ENCODE measurements at places on chromosomes 5 and 9.

DNA sequence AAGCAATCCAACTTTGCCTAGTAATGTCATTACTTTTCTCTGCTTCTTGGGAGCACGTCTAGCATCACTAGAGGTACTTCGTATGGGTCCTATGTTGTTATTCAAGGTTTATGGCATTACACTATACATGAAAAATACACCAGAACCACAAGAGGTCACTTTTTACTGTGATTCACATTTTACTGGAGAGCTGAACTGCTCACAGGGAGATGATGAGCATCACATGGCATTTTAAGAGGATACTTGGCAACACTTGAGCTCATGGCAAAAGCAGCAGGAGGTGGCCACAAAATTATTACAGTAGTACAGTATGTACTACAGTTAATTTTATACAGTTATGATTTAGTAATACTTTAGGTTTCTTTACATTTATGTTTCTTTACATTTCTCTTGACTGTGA, 223.4 kb downstream of the PARP8 start:
- H3K4me1 ChIP-seq: no peaks in the 10 kb centered on the region
- no peak for DNase-seq
- no peaks in the 10 kb centered on the region for H3K27me3 ChIP-seq
- no peak overlapping the region for H3K27ac ChIP-seq

DNA sequence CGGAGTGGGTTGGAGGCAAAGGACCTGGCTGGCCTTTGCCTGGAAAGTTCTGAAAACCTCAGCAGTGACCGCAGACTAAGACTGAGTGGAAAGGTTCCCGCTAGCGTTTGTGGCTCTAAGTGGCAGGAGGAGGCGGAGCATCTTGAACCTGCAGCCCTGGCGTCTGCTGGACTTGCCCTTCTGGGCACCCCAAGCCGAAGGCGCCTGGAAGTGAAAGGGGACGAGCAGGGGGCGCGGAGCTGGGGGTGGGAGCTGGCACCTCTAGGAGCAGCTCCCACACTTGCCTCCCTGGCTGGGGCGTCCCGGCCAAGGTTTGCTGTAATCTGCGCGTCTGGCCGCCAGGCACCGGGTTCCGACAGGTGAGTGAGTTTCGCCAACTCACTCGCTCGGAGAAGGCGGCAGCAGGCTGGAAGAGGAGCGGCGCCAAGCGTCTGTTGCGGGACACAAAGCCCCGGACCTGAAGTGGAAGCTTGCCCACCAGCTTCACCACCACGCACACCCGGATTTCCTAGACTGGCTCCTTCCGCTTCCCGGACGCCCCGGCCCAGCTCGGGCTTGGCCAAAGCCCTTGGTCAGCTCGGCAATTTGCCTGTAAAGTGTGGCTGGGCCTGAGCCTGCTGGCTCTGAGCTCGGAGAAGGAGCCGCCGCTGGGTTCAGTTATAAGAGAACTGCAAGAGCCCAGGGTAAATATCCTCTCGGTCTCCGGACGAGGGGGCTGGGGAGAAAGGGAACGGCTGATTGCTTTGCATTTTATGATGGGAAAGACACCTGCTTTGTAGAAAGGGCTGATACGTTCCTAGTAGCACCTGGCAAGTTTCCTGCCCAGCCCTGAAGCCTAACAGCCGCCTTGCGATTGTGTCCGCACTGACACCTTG, at the start of gene GNA14:
TSS of gene GNA14 (minus strand) at position 89 of the 875 bp plus-strand sequence. CDS start 529 bp downstream, outside the sequence.
- H3K36me3 ChIP-seq: no peaks in the 10 kb centered on the region
- no peaks in the 10 kb centered on the region for H3K4me1 ChIP-seq
- H3K4me3 ChIP-seq: peak within 1 kb of the TSS; percentile 4
- peak; percentile 74 for DNase-seq
- H3K27me3 ChIP-seq: no peaks in the 10 kb centered on the region

DNA sequence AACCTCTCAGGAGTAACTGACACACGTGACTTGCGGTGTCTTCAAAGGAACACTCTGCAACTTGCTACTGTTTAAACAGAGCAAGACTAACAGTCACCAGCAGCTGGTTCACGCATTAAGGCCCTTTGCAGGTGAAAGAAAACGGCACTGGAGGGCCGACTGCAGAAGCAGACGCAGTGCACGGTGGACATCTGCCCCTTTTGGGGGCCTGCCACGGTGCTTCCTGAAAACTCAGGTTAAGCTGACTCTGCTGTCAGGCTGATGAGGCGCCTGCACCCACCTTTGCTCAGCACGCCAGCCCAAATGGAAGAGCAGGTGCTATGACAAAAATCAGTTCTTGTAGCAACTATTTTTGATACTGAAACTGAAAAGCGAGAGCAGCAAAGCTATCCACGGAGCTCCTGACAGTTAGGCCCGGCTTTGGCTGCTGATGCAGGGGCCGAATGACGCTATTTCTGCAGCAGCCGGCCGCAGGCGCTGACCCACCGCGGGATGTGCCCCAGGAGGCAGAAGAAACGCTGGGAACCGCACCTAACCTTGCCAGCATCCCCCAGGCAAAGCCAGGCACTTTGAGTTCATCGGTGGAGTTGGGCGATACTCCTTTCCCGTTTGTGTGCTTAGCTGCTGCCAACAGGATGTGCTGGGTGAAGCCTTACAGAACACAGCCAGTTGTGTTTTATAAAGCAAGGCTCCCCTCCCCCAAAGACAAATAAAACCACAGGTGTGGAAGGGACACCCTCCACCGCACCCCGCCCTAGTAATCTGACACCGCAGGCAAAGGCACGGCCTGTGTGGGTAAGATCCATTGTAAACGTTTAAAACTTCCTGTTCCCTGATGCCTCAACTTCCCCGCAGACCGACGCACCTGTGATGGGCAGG, 21.1 kb upstream of the TERT start:
- H3K4me3 ChIP-seq: no peak overlapping the region
- peak; percentile 74 for DNase-seq
- H3K4me1 ChIP-seq: no peaks in the 10 kb centered on the region

DNA sequence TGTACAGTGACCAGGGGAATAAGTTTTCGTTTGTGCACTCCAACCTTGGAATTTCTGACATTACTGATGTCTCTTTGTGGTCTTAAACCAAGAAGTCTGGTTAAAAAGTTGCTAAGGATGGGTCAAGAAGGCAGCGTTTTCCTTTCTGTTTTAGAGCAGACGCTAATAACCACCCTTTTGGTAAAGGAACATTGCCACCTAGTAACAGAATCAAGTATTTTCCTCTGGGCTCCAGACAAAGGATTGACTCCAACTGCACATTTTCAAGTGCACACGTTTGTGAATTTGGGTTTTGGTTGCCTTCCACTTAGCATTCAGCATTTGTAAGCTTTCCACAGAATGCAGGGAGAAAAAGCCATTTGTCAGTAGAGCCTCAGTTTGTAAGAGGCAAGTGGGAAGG, 22.2 kb upstream of the CEP78 start:
- no peaks in the 10 kb centered on the region for H3K4me1 ChIP-seq
- H3K36me3 ChIP-seq: no peaks in the 10 kb centered on the region
- H3K27me3 ChIP-seq: no peaks in the 10 kb centered on the region
- H3K27ac ChIP-seq: no peak overlapping the region

DNA sequence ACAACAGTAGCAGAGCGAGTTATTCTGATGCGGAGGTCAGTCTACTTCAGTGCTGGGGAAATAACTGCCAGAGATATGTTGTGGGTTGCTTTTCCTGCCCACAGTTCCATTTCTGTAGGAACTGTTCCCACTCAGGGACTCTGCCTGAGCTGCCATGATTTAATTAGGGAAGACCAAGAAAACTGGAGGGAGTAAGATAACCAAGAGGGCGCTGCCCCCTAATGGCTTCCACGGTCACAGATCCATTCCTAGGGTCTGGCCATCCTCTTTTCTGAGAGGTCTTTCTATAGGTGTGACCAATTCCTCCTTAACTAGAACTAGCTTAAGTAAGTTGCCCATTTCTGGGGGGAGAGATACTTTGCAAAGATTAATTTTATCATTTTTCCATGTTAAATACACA, 125.9 kb downstream of the APBA1 start:
- DNase-seq: no peak
- no peak overlapping the region for H3K4me3 ChIP-seq
- H3K27me3 ChIP-seq: no peaks in the 10 kb centered on the region

DNA sequence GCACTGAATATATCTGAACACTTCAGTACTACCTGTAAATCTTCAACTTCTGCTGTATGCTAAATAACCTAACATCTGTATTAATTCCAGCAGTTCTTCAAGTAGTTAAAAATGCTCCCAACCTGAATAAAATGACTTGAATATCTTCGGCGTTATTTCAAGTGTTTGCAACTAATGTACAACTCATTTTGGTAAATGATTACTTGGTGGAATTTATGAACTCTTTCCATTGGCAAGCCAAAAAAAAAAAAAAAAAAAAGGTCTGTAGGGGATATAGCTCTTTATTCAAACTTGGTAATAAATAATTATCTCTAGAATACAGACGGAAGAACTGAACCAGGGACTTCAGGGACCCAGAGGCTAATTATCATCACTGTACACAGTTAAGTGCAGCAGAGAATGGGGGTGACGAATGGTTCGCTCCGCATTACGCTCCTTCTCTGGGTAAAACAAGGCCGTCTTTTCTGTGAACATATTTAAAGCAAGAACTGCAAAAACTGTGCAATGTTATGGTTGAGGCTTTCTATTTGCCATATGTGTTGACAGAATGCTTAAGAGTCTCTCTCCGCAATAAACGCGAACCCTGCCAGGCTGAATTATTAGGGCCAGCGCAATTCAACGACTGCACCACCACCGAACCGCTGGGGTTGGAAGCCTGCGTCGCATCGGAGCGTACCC, 1.9 kb upstream of the ERBIN start:
- peak overlapping the region; percentile 67 for H3K4me3 ChIP-seq
- H3K4me1 ChIP-seq: no peaks in the 10 kb centered on the region

DNA sequence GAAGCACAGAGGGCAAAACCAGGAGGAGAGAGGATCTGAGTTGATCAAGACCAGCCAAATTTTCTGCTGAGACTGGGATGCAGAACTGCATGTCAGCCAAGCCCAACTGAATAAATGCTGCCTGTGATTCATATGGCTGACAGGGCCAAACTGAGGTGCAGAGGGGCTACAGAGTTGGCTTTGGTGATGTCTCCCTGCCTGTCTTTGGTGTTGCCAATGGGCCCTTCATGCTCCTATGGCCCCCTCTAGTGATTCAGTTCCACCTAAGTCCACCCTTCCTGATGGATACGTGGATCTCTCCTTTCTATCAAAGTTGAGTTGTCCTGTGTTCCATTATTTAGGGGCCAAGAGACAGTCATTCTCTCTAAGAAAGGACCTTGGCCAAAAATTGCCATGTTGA, 163.6 kb upstream of the TLE4 start:
- no peak for DNase-seq
- no peaks in the 10 kb centered on the region for H3K36me3 ChIP-seq
- no peaks in the 10 kb centered on the region for H3K4me1 ChIP-seq
- peaks cover 1% of the 10 kb centered on the region for H3K27me3 ChIP-seq

DNA sequence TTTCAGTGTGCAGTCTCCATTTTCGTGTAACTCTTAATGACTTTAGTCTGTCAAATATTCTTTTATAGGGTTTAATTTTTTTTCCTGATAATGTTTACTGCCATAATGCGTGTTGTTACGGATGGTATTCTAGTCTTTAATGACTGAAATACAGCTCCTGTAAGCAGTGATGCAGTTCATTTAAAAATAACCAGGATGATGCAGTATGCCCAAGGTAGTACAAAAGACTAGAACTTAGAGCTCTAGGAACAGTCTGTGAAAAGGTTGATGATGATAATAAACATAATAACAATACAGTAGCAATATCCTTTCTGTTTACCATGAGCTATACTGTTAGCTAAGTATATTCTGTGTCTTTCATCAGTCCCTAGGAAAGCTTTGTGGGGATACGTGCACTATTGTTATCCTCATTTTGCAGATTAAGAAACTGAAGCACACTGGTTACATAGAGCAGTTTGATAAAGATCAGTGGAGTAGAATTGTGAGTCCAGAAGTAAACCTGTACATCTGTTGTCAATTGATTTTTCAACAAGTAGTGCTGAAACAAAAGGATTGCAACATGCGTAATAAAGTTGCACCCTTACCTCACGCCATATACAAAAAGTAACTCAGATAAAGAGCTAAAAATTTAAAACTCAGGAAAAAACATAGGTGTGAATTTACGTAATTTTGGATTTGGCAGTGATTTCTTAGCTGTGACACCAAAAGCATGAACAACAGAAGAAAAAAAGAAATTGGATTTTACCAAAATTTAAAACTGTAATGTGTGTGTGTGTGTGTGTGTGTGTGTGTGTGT, 64.5 kb downstream of the MTREX start:
- no peak for DNase-seq
- H3K27me3 ChIP-seq: no peaks in the 10 kb centered on the region
- no peaks in the 10 kb centered on the region for H3K4me1 ChIP-seq
- H3K36me3 ChIP-seq: no peaks in the 10 kb centered on the region
- H3K4me3 ChIP-seq: no peak overlapping the region
- H3K27ac ChIP-seq: no peak overlapping the region

DNA sequence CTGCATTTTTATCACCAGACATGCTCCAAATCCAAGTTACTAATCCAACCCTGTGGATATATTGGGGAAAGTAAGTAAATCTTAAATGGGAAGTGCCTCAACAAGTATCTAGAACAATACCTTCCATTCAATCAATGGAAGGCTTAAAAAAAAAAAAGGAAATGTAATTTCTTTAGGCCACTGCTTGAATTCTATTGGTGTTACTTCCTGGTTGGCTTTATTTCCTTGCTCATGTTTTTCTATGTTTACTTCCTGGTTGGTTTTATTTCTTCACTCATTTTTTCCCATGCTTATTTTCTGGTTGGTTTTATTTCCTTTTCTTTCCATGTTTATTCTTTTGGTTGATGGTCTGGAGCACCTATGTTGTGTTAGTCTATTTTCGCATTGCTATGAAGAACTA, 363.9 kb downstream of the KDM4C start:
- no peaks in the 10 kb centered on the region for H3K27me3 ChIP-seq
- no peak overlapping the region for H3K4me3 ChIP-seq
- H3K4me1 ChIP-seq: no peaks in the 10 kb centered on the region
- no peak overlapping the region for H3K27ac ChIP-seq

DNA sequence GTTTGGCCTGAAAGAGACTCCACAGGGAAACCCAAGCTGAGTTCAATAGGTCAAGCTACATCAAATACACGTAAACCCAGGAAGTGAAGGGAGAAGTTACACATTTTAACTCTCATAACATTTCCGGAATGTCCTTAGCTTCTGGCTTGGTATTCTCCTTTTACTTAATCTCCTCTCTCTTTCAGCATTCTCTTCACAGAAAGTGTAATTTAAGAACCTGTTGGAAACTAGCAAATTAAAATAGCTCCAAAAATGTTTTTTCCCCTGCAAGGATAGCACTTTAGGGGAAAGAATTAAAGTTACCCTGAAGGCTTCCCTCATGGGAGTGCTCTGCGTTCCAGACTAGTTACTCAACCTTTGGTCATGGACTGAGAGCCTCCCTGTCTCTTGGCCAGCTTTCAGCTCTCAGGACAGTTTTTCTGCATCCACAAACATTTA, 292.7 kb upstream of the TARS1 start:
- DNase-seq: no peak
- no peak overlapping the region for H3K27ac ChIP-seq
- H3K27me3 ChIP-seq: no peaks in the 10 kb centered on the region
- H3K4me1 ChIP-seq: no peaks in the 10 kb centered on the region
- H3K4me3 ChIP-seq: no peak overlapping the region
